Midbrain (tissue), 1 donor: ENCODE measurements at places on chromosomes 16 and 17.

GRCh38 chr16:51184702-51185433 is 33.8 kb upstream of the SALL1 start:
- no peak for DNase-seq

- peak; percentile 72 for DNase-seq
Observed at GRCh38 chr17:11564589-11565380, 33.5 kb upstream of the DNAH9 start.

DNA sequence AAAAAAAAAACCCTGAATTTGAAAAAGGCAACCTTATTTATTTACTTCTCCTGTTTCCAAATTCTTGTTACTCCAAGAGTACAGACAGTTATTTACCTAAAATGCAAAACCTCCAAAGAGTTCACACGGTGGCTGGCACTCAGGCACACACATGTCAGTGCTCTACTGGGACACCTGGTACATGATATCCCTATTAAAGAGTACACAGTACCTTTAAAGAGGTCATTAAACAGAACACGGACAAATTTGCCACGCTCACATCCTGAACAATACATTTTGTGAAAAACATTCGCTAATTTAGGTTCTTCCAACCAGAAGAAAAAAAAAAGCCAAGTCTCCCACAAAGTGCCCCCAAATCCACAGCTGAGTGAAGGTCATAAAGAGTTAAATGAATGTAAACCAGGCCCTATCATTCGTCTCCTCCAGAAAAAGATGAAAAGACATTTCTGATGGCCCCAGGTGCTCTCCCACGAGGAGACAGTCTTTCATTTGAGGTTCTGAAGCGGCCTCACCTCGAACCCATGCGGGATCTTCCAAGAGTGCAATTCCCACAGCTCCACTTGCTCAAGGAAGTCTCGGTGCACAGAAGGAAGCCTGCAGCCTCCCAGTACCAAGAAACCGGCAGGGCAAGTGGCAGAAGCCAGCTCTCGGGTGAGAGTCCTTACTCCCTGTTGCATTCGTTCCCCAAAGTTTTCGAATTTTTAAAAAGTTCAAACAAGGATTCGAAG is 993 bp downstream of the ERN1 start:
- DNase-seq = no peak

- DNase-seq = no peak
Observed at GRCh38 chr17:59527931-59528330, 37.5 kb upstream of the DHX40 start.

GRCh38 chr16:27273670-27274423 is 5.3 kb upstream of the NSMCE1 start:
- DNase-seq = no peak

- peak; percentile 71 for DNase-seq
Observed at GRCh38 chr17:82241183-82241925, 12.5 kb downstream of the SLC16A3 start.

DNA sequence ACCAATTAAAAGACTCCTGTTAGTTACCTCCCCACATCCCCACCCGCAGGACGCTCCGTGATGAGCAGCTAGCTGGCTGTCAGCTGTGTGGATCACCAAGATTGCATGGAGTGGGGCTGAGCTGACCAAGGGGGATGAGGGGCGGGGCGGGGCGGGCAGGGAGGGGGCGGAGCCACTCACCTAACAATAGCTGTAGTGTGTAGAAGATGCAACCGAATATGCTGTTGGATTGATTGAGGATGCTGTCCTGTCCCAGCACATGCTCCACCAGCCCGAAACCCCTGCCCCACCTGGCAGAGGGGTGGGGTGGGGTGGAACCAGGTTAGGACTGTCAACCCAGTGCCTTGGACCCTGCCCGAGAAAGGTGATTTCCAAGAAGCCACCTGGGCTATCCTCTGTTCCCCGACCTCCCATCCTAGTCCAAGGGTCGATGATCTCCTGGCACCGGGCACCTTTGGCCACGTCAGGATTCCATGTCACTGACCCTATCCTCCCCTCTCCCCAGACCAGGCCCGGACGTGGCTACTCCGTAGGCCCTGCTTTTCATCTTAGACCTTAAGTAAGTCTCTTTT is 1.4 kb downstream of the VKORC1 start:
- peak; percentile 62 for DNase-seq

GRCh38 chr17:31466096-31466760 is 74.8 kb downstream of the RAB11FIP4 start:
- no peak for DNase-seq

DNA sequence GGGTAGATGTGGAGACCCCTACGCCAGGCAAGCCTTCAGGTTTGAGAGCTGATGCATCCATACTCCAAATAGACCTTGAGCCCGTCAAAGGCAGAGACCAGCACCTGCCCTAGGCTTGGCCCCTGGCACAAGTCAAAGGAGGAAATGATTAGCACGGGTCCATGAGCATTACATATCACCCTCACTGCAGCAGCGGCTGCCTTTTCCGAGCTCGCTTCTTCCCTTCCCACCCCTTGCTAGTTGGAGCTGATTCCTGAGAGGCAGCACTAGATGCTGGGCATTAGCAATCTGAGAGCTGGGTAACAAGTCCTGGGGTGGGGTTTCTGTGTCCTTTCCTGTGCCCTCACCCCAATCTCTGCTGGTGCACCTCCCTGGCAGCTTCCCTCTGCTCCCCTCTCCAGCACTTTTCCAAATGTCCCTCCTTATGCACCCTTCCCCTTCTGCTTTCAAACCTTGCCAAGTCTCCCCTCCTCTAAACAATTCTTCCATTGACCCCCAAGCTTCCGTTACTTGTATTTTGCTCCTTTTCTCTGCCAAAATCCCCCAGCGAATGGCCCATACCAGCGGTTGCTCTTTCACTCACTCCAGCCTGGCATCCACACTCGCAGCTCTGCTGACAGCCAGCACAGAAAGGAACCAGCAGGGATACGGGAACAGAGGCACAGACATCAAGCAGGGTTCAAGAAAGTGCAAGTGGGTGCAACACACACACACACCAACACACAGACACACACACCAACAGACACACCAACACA is 3.0 kb downstream of the CDRT4 start:
- no peak for DNase-seq

DNA sequence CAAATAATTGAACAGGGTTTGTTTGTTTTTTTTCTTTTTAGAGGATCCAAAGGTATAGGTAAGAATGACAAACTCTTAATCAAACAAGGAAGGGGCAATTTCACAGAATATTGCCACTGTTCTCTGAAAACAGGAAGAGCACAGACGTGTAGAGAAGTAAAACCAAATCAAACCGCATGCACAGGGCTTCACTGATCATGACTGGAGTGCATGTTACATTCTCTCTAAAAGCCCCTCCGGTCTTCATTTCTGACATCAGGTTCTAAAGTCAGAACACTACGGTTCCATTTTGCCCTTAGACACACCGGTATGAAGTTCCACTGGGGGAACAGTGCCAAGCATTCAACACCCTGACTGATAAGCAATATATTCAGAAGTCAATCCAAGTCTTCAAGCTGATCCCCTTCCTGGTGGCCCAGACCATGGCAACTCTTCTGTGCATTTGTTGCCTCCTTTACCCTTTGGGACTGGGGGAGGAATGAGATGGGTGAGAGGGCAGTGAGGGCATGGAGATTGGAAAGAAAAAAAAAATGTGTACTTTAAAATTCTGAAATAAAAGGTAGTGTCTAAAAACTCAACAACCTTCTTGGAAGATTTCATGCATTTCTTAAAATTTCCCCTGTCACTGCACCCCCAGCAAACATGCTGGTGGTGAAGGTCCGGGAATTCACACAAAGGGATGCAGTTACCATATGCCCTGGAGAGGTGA is 1.4 kb downstream of the MMD start:
- DNase-seq = peak; percentile 9

DNA sequence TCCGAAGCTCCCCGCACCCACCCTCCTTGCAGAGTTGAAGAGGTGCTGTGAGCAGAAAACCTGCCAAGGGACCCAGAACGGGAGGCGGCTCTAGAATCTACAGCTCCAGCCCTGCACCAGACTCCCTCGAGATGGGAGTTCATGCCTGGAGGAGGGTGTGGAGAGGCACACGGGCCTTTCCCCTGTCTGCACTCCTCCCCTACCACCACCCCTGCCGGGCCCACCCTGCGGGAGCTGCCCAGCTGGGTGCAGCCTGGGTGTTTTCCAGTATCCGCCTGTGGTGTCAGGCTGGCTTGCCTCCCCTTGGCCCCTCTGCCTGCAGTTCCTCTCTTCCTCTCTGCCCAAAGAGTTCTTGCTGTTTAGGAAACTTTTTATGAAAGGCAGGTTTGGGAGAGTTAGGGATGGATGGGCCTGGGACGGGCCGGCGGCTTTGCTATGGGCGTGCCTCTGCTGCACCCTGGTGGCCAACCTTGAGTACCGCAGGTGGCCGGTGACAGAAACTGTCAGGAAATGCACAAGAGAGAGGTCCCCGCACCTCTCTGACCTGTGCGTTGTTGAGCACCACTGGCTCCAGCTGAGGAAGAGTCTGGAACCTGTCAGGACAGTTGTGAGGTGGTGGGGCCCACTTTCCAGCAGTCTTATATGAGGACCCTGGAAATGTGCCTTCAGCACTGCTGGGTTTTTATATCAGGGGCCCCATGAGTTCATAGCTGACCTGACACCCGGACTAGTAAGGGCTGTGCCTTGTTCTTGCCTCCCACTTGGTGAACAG is 354.1 kb downstream of the SEC14L1 start:
- peak; percentile 74 for DNase-seq

DNA sequence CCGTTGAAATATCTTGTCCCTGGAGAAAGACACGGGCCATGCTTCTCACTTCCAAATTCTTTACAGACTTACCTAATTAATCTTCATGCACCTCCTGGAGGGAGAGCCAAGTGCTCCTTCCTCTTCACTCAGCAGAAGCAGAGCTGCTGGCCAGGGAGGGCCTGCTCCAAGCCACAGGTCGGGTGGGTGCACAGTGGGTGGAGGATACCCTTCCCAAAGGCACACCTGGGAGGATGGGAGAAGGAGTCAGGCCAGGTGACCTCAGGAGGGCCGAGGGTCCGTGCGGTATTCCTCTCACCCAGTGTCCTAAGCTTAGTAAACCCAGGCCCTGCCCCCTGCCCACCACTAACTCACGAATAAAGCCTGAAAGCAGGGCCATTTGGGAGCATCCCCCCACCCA is 171.3 kb upstream of the RPL38 start:
- DNase-seq = no peak
